ENCODE measurements at places on chromosomes 16 and 17. TPM values are rescaled to one million over a fixed set of nuclear protein-coding genes. Genes with fewer than 3 reads are reported as not detected.

Gene CD19
- total RNA-seq = not detected

Gene PROCA1
- 1.3 TPM for total RNA-seq

Gene EME2
- total RNA-seq = 2.6 TPM

Gene ABCA6
- total RNA-seq = 0.04 TPM

Gene NUDT21
- 64.0 TPM for total RNA-seq

Gene SKAP1
- total RNA-seq = not detected

Gene DOC2B
- not detected for total RNA-seq

Gene MT1G
- 14.0 TPM for total RNA-seq

Gene ZFPM1
- total RNA-seq = 1.2 TPM

Gene C17orf50
- not detected for total RNA-seq

Data from hair follicular keratinocyte (primary cell).